Activated CD8-positive, alpha-beta T cell treated with anti-CD3 and anti-CD28 coated beads, Interleukin-2, amount 10 ng/mL, durations not matched to agents 7 days and 5 days (primary cell): ENCODE measurements at places on chromosomes 4 and X. TPM values are rescaled to one million over a fixed set of nuclear protein-coding genes. Genes with fewer than 3 reads are reported as not detected.

ERVMER34-1 gene
- total RNA-seq: not detected

ANXA10 gene
- total RNA-seq: not detected

VSIG1 gene
- total RNA-seq: 0.53 TPM

TRPC5OS gene
- not detected for total RNA-seq

ADGRA3 gene
- total RNA-seq: 2.3 TPM

MAML3 gene
- 4.0 TPM for total RNA-seq
